RWPE1 (cell line): ENCODE measurements at places on chromosomes 11 and 22.

GRCh38 chr11:61587951-61588727, 7.3 kb upstream of the SYT7 start:
- peak; percentile 71 for DNase-seq

DNA sequence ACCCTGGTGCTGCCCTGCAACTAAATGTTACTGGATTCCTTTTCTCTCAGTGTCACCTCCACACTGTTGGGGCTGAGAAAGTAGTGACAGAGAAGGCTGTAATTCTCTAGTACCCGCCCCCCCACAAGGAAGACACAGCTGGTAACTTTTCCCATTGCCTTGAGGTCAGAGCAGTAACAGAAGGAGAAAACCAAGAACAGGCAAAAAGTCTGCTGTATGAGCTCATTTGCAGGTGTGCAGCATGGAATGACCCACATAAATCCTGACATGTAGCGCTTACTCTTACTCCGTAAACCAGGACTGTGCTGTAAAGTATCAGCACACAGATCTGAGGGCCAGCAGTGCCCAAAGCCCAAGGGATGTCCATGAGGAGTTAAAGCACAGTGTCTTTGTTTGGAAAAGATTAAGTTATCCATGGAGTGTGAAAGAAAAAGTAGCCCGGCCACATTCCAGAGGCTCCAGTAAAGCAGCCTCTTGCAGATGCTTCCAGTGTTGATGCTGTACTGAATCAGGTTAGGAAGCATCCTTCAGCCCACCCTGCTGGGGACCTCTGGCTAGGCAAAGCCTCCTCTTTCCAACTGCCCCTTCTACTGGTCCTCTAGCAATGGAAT, 120.7 kb downstream of the PLEKHA7 start:
- DNase-seq: no peak

GRCh38 chr11:64611869-64612646, 21.0 kb downstream of the SLC22A12 start:
- DNase-seq: no peak

DNA sequence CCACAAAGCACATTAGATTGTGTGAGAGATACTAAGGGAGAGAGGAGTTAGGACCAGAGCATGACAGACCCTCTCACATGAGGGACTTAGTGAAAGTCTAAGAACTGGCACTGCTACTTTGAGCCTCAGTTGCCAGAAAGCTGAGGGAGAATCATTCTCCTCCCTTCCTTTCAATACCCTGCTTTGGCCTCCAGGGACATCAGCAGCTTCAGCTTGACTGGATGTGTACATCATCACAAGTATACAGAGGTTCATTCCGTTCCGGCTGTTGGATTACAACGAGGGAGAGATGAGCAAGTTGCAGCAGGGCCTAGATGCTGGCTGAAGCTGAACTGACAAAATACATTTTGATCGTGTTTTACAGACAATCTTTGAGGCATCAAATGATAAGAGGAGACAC, 15.7 kb upstream of the ANO5 start:
- no peak for DNase-seq

- no peak for DNase-seq
Measured at GRCh38 chr11:57597916-57598830, 688 bp downstream of the SERPING1 start.

DNA sequence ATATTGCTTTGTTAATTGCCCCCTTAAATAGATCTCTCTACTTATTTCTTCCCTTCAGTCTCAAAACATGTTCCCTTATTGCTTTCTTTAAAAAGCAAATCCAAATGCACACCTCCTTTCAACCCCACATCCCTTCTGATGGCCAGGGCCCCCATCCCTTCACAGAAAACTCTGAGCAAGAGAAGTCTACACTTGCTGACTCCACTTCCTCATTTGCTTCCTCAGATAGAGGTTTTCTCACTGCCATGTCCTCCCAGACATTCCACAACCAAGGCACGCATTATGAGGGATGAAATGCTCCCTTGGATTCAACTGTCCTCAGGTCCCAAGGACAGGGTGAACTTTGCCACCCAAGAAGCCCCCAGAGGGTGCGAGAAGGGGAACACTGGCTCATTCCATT, 43.1 kb downstream of the CSNK2A3 start:
- no peak for DNase-seq

- no peak for DNase-seq
Measured at GRCh38 chr11:8263109-8263768, 439 bp downstream of the LMO1 start.

- DNase-seq: no peak
Measured at GRCh38 chr22:23431337-23432072, 148.6 kb downstream of the IGLL1 start.

- DNase-seq: no peak
Measured at GRCh38 chr11:75946531-75947530, 131.8 kb downstream of the UVRAG start.

GRCh38 chr11:72627594-72628281, 46.5 kb downstream of the PDE2A start:
- no peak for DNase-seq

GRCh38 chr11:33830903-33831648, 56.8 kb upstream of the FBXO3 start:
- peak; percentile 62 for DNase-seq

DNA sequence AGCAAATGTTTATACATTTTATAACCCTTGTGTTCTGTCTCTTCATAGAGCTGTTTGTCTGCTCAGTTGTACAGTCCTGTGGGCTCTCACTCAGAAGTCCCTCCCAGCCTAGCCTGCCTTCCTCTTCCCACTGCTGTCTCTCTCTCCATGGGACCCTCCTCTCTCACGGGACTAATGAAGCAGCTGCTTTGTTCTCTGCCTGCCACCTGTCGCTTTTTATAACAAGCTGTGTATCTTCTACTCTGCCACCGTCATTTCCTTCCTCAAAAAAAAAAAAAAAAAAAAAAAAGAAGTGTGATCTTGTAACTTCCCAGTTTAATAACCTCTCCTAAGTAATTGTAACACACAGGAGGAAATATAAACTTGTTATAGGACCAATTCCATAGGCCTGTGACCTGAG, 92.2 kb upstream of the ALKBH3 start:
- DNase-seq: no peak

- DNase-seq: no peak
Measured at GRCh38 chr22:36942556-36942955, 29.1 kb downstream of the CSF2RB start.

- peak; percentile 65 for DNase-seq
Measured at GRCh38 chr22:37905534-37906363, at the start of gene MICALL1. MICALL1 (plus strand) TSS chr22:37906297; CDS start chr22:37906423, 126 bp downstream.

- DNase-seq: no peak
Measured at GRCh38 chr22:36811094-36811800, 5.6 kb downstream of the PVALB start.

DNA sequence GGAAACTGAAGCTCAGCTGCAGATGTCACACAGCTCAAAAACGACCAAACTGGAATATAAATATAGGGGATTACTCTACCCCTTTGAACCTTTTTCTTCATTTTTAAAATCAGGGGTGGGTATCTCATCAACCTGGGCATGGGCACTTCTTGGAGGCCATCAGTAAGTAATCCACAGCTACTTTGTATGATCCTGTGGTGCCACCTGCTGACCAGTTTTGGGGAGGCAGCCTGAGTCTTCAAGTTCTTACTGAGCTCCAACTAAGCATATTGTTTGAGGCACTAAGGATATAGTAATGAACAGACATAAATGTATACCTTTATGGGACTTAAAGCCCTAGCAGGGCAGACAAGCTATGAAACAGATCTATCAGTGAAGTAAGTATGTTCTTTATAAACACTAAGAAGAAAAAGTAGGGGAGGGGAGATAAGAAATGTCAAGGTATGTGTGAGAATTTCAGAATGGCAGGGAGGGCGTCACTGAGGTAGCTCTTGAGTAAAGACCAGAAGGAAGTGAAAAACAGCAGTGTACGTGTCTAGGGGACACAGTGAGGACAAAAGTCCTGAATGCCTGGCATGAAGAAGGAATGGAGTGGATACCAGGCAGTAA, 18.4 kb downstream of the TUB start:
- peak; percentile 60 for DNase-seq

DNA sequence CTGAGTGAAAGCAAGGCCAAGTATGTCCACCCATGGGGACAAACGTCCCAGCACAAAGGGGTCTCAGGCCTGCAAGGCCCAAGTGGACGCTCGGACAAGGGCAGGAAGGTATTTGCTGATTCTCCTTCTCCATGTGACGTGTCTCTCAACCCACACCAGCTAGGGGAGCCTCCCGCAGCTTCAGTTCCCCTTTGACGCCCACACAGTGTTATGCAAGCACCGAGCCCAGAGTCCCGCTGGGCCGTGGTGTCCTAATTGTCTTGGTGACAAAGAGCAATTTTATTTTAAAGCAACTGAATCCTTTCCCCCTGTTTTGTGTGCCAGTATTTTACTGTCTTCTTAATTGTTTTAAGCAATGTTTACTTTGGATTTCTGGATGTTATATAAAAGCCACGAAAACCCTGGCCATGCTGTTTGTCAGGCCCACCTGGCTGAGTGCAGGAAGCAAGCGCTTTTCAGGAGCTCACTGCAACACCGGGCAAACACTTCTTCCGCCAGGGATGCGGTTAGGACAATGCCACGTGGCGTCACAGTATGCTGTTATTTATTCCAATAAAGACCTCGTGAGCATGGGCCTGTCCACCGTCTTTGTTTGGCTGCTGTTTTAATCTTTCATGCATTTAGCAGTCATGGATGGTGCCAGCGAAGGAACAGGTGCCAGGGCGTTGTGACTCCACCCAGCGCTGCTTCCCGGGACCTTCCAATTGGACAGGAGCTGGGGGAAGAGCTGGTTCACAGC, 8.2 kb upstream of the PARVG start:
- no peak for DNase-seq

GRCh38 chr11:112745973-112746372, 215.2 kb upstream of the NCAM1 start:
- no peak for DNase-seq

DNA sequence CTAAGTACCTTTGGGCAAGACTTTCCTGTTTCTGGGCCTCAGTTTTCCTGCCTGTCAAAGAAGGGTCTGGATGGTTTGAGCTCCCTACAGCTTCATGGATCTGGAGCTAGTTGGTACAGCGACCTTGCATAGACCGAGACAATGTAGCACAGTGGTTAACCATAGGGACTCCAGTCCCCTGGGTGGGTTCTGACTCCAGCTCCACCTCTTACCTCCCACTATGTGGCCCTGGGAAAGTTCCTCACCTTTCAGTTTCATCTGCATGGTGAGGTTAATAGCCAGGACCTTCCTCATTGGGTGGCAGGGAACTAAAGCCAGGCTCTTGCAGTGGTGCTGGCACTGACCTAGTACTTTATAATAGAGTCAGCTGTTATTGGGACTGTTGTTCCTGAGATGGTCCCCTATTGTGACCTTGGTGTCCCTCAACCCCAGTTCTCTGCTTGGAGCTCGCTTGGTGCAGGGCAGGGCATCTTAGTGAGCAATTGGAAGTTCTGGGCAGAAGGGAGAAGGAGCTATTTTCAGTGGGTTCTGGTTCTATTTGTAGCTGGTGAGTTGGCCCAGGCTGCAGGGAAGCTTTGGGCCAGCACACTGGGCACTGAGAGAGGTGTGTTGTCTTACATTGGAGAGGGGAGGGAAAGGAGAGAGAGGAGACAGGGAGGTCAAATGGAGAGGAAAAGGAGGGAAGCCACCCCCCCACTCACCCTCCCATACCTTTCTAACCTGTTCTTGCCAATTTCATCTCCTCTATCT, 10.7 kb upstream of the MTMR3 start:
- no peak for DNase-seq

GRCh38 chr22:32396255-32396654, 15.8 kb downstream of the RTCB start:
- no peak for DNase-seq

DNA sequence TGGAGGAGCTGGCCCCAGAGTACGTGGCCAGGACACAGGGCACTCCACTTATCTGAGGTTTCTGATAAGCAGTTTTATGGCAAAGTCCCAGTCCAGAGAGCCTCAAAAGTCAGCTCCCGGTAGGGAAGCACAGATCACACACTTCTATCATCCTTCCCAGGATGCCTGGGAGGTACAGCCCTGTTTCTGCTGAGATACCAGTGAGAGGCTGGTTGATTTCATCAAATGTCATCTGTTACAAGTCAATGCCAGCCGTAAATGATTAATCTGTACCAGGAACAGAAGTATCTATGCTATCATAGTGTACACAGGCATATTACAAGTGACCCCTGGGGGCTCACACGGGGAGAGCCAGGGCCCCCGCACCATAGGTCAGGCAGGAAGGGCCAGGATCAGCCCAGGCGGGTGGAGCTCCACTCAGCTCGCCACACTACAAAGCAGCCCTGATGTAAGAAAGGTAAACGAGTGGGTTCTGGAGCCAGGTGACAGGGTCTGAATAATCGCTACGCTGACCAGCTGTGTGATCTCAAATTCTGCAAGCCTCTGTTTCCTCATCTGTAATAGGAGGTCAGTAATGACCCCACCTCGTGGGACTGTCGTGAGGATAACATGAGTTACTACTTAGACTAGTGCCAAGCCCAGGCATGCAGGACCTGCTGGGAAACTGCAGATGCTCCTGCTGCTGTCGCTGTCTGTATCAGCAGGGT, 17.6 kb downstream of the PLA2G6 start:
- no peak for DNase-seq

DNA sequence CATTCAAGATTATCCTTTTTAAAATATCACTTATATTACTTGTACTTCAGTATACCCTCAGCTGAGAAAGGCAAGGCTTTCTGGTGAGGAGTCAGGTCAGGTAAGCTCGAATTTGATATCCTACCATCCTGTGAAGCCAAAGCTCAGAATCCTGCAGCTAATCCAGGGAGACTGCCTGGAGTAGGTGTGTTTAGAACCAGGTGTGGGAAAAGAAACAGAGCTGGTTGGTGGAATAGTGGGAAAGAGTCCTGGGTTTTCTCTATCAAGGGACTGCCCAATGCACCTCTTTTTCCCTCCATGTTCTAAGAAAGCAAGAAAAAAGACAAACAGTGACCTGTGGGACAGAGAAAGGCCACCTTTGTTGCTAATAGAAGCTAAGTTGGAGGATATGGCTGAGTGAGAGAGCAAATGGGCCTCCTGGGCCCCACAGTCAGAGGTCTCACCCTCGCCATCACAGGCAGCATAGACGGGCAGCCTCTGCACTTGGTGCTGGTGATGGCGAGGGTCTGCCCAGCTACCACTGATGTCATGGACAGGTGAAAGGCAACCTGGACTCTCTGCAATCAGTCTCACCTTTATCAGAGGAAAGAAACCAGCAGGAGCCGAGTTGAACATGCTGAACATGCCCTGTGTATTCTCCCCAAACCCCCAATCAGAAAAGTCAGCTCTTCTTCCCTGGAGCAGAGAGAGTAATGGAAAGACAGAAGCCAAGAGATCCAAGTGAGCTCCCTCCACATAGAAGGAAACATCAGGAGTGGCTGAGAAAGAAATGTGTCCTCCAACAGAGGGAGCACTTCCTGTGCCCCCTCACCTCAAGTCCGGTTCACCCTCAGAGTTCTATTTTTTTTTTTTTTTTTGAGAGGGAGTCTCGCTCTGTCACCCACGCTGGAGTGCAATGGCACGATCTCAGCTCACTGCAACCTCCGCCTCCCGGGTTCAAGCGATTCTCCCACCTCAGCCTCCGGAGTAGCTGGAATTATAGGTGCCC, 491.3 kb downstream of the BUD13 start:
- no peak for DNase-seq

GRCh38 chr11:44787981-44788380, 61.2 kb downstream of the TSPAN18 start:
- no peak for DNase-seq

GRCh38 chr11:102807921-102808320, 10.0 kb upstream of the MMP1 start:
- no peak for DNase-seq
